ENCODE measurements at places on chromosomes 6 and 20.

GRCh38 chr6:137637121-137637520 is 142.9 kb upstream of the OLIG3 start:
- DNase-seq, result no peak

DNA sequence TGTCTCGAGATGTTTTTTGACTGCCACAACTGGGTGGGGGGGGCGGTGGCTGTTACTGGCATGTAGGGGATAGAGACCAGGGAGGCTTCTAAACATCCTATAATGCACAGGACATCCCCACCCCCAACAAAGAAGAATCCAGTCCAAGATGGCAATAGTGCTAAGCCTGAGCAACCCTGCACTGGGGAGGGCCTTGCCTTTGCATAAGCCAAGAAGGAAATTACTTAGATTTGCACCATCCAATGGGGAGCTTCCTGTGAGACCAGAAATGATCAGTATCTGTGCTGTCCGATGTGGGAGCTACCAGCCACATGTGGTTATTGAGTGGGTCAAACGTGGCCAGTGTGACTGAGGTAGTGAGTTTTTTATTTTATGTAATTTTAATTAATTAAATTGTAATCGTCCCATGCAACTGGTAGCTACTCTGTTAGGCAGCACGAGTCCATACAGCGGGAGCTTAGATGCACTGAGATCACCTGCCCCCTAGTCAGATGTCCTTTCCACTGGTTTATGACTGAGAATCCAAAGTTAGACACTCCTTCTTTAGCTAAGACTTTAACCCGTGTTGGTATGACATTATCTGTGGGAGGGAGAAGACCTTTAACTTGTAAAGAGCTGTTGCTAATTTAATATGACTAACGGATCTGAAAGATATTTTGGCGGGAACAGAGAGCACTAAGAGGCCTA is 97.4 kb upstream of the NEDD9 start:
- DNase-seq, result no peak

- DNase-seq, result no peak
These were observed 382.8 kb upstream of the TSHZ2 start for GRCh38 chr20:52589251-52589812.

DNA sequence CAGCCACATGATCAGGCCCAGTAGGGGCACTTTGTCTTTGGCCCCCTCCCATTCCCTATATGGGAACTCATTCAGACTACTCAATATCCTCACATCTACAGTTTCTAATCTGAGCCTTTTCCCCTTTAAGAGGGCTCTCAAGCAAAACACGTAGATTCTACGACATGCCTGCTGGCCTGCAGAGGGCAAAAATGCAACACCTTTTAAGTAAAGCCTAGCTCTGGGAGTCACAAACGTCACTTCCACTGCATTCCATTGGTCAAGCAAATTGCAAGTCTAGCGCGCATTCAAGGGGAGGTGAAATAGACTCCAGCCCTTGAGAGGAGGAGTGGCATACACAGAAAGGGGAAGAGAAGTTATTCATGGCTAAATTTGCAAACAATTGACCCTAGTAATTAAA is 70.6 kb downstream of the CDC40 start:
- DNase-seq, result no peak

DNA sequence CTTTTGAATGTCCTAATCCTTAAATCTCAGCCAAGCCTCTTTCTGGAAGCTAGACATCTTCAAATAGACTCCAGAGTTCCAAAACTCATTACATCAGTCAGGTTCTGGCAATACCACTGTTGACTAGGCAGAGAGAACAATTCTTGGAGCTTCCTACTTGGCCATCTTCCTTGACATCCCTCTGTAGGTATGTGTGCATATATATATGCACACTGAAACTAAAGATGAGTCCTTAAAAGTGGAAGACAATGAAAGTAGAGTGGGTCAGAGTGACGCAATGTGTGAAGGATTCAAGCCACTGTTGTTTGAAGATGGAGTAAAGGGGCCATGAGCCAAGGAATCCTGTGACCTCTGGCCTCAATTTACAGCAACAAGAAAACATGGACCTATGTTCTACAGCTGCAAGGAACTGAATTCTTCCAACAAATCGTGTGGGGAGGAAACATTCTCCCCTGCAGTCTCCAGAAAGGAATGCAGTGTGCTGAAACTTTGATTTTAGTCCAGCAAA is 18.7 kb upstream of the DUSP22 start:
- DNase-seq, result no peak

DNA sequence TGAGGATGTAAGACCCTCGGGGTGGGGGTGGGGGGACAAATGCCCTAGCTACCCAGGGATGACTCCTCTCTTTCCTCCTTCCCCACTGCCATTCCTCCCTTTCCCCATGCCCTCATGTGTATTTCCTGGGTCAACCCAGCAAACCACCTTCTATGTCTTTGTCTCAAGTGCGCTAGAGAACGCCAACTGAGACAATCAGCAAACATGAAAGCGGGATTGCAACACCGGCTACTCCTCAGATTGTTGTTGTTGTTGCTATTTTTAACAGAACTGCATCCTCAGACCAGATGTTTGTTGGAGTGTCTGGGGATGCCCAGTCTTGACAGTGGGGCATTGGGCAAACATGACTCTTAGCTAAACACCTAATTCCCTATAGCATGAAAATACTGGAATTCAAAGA is 39.3 kb upstream of the HIVEP1 start:
- DNase-seq, result no peak

GRCh38 chr6:106247733-106248132 is 77.8 kb downstream of the ATG5 start:
- no peak for DNase-seq

- no peak for DNase-seq
These were observed 106.7 kb downstream of the PRDM1 start for GRCh38 chr6:106192824-106193223.

DNA sequence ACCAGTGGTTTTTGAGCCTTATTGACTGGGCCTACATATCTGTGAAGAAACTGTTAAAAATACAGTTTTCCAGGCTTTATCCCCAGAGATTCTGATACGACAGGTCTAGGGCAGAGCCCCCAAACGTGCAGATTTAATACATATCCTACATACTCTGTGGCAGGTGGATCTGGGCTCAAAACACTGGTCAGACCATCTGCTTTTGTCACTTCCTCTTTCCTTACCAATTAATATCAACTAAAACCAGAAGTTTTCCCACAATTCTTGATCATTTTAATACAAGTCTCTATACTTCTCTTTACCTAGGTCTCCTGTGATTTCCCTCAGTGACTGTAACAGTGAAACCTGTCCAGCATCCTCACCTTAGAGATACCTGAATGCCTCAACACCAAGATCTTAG is 108.8 kb downstream of the PREP start:
- DNase-seq, result no peak

DNA sequence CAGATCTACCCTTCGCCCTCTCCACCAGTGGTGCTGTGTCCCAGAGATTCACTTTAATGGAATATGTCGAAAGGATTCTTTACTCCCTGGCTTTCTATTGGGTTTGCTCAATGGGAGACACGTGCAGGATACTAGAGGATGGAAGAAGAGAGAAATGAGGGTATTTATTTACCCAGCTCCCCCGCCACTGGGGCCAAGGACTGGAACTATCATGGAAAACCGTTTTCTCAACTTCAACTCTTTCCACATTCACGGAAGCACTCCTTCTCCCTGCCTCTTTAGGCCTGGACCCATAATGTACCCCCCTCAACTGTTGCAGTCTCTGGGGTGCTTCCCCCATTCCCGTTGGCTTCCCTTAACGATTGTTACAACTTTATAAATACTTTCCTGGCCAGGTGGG is 26.6 kb upstream of the RALY start:
- no peak for DNase-seq

DNA sequence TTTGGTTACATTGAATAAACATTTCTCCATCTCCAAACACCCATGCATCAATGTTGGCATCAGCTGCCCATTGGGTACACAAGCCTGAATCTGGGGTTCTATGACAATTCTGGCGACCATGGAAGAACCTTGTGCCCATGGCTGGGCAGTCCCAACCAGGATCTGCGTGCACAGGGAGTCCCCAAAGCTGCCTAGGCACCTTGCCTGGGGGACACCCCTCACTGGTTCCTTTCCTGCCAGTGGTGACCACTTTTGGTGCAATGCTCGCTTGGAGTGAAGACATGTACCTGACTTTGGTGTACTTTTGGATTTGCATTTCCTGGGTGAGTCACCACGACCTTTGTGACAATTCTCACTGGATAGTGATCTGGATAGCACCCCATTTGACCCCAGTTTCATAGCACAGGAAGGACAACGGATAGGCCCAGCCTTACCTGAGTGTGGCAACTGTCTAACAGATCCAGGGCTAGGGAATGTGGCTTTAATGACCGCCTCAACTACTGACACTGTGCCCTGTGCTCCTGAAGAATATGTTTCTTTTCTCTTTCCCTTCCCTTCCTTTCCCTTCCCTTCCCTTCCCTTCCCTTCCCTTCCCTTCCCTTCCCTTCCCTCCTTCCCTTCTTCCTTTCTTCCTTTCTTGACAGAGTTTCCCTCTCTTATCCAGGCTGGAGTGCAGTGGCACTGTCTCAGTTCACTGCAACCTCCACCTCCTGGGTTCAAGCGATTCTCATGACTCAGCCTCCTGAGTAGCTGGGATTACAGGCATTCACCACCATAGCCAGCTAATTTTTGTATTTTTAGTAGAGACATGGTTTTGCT is 7.1 kb downstream of the SPINT3 start:
- DNase-seq, result no peak

DNA sequence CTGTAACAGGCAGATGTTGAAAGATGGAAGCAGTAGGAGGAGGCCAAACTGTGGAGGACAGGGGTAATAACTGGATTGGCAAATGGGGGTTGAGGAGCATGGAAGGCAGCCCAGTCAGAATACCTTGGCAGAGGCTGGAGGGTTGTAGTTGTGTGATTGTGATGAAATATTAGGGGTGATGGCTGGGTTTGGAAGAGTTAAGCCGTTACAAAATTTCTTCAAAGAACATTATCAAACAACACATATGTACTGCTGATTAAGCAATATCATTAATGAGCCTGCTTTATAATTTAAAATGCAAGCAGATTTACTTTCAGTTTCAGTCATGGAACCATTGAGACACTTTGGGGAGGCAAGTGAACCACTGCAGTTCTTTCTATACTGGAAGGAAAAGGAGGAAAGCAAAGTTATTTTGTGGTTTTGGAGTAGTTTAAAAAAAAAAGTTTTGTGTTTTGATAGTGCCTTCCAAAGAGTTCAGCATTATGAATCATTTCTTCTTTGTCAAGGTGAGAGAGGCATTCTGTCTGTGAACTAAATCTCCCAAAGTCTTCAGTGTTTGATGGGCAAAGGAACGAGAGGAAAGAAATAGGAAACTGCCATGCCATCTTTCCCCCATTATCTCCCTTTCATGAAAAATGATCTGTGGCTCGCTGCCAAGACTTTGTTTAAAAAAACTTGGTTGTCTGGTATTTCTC is 20.7 kb downstream of the FOXO3 start:
- no peak for DNase-seq

DNA sequence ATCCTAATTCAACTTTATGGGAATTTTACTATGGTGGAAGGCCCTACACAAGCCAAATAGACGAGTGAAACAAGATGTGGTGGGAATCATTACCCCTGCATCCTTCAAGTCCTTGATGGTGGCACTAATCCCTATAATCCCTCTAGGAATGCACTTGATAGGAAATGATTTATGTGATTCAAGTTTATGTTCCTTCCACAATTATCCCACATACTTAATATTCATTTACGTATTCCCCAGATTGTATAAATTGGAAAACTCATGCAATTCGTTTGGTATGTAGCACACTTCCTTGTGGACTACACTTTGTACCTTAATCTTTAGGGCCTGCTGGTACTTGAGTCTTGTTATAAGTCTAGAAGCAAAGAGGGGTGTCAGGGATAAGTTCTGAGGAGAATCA is 40.8 kb downstream of the PKIB start:
- DNase-seq, result no peak
